Caco-2 (cell line): ENCODE measurements at places on chromosomes 16 and 17.

- peak; percentile 96 for DNase-seq
Measured at GRCh38 chr16:78240459-78241222, 141.2 kb downstream of the WWOX start.

DNA sequence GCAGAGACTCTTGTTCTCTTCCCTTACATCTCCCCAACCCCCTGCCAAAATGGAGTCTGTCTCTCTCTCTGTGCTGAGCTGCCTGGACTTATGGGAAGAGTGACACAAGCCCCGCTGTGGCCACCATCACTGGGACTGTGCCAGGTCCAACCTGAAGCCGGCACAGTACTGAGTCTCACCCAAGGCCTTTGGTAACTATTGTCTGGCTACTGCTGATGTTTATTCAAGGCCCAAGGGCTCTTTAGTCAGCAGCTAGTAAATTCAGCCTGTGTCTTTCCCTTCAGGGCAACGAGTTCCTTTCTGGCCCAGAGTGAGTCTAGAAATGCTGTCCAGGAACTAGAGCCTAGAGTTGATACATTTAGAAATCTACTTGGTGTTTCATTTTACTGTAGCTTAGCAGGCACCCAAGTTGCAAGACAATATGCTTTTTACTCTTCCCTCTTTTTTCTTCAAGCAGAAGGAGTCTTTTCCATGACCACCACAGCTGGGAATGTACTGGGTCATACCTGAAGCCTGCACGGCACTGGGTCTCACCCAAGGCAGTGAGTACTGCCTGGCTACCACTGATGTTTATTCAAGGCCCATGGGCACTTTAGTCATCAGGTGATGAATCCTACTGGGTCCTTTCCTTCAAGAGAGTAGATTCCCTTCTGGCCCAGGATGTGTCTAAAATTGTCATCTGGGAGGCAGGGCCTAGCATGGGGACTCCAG is 17.7 kb downstream of the EFCAB5 start:
- DNase-seq: no peak

GRCh38 chr16:85821390-85822135 is 22.1 kb downstream of the COX4I1 start:
- peak; percentile 89 for DNase-seq

DNA sequence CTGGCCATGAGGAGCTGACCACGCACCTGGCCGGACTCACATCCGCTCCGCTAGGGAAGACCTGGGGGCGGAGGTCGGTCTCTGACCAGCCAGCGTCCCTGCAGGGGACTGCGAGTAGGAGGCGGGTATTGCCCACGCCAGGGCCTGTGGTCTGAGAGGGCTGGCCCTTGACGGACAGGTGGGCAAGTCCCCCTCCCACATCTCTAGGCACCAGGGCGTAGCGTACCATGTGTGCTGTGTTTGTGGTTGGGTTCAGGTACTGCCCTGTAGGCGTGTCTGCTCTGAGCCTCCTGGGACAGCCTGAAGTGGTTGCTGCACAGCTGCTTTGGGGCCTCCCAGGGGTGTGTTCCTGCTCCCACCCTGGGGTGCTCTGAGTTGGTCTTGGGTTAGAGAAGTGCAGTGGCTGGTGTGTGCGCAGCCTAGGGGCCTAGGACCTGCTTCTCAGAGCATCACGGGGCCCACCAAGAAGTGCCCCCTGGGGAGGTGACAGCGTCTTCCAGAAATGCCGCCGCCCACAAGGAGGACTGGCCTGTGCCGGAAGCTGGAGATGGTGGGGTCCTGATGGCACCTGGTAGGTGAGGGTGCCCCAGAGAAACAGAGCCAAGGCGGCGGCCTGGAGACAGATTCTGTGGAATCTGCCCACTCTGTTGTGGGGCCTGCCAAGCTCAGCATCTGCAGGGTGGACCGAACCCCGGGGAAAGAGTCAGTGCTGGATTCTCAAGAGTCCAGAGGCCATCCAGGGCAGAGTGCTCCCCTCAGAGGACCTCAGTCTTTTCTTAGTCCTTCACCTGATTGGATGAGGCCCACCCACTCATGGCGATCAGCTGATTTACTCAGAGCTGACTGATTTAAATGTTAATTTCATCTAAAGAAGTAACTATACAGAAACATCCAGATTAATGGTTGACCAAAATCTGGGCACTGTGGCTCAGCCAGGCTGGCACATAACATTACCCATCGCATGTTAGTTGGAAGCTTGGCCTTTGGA is 48.3 kb downstream of the WDR45B start:
- DNase-seq: no peak

DNA sequence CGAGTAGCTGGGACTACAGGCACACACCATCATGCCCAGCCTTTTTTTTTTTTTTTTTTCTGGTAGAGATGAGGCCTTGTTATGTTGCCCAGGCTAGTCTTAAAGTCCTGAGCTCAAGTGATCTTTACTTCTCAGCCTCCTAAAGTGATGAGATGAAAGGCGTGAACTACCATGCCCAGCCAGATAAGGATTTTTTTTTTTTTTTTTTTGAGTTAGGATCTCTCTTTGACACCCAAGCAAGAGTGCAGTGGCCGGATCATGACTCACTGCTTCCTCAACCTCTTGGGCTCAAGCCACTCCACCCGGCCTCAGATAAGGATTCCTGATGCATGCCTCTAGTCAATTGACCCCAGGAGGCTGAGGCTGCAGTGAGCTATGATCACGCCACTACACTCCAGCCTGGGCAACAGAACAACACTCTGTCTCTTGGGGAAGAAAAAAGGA is 11.2 kb upstream of the PLEKHG4 start:
- peak; percentile 73 for DNase-seq

- DNase-seq: no peak
Measured at GRCh38 chr17:67666710-67667109, 51.0 kb upstream of the NOL11 start.

GRCh38 chr17:74775409-74776043 is 619 bp downstream of the NAT9 start:
- no peak for DNase-seq

GRCh38 chr17:29119265-29119664 is 60.9 kb downstream of the MYO18A start:
- no peak for DNase-seq

DNA sequence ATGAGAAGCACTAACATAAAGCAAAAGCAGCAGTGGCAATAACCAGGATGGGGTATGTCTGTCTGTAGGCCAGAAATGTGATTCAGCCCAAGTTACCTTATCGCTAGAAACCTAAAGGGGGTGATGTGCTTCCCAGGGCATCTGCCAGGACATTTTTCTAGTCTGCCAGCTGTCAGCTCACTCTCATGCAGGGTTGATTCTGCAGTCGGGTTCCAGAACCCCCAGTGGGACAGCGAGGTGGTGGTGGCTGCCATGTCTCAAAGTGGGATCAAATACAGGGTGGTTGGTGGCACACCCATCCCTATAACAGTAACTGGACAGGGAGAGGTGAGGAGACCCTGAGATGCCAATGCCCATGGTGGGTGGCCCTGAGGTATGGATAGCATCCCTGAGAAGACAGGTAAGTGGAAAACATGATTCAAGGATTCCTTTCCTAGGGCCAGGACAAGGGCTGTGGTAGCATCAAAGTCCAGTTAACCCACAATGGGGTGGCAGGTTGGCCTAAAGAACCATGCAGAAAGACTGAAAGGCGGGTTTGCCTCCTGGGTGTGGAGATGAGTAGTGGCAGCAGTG is 84.3 kb downstream of the TNFRSF13B start:
- no peak for DNase-seq

DNA sequence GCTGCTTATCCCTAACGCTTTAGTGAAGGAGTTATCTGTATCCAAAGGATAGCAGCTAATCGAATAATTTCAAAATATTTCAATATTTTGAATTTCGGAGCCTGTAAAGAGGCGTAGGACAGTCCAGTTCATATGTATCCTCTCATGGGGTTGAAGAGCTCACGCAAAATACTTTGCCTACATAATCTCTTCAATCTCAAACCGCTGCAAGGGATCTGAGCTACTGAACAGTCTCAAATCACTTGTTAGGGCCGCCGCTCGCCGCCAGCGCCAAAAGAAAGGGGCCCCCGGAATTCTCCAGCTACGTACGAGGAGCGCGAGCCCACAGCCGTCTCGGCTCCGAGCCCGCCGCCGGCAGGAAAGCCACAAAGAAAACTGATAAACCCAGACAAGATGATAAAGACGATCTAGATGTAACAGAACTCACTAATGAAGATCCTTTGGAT is 601 bp upstream of the RFWD3 start:
- DNase-seq: peak; percentile 70

DNA sequence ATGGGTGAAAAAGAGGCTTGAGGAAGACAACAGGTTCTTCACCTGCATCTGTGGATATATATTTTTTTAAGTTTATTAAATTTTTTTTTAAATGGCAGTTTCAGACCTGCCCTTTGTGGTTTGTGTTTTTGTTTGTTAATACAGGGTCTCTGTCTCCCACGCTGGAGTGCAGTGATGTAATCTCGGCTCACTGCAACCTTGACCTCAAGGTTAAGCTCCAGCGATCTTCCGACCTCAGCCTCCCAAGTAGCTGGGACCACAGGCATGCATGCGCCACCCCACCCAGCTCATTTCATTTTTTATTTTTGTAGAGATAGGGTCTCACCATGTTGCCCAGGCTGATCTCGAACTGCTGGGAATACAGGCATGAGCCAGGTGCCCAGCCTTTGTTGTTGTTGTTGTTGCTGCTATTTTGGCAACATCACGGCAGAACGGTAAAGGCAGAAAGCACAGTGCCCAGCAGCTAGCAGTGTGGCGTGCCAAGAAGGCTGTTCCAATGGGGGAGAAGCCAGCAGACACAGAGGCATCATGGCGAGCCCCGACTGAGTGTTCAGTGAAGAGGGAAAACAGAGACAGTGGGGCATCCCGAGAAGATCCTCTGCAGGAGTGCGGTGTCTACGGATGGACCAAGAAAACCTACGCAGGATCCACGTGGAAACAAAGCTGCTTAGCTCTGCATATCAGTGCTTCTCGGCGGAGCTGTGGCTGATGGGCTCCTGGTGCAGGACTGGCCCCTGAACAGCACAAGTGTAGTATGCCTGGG is 19.6 kb downstream of the TMC6 start:
- DNase-seq: no peak

DNA sequence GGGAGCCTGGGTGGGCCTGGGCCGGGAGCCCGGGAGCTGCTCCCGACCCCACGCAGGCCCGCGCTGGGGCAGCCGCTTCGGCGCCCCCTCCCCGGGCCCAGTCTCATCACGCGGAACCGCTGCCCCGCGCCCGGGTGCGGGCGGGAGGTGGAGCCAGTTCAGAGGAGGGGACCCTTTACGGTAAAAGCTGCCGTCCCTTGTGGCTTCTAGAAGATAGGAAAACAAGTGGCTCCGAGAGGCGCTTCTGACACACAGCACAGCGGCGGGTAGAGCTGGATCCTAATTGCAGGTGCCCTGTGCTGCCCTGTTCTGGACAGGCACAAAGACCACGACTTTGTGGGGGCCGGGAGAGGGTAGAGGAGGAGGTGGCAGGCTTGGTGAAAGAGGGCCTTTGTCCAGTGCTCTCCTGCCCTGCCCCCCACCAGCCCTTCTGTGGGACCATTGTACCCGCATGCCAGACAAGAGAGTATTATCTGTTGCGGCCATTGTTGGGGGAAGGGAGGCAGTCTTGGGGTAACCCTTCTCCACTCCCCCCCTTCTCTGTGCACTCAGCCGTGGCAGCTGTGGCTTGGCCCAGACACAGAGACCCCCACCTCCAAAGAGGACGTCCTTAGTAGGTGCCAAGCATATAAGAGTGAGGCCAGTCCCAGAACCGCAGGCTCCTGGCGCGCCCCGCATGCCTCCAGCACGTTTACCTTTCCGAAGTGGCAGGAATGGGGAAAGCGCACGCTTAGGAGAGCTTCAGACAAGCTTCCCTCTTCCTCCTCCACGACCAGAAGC is 736 bp downstream of the CNP start:
- DNase-seq: no peak

DNA sequence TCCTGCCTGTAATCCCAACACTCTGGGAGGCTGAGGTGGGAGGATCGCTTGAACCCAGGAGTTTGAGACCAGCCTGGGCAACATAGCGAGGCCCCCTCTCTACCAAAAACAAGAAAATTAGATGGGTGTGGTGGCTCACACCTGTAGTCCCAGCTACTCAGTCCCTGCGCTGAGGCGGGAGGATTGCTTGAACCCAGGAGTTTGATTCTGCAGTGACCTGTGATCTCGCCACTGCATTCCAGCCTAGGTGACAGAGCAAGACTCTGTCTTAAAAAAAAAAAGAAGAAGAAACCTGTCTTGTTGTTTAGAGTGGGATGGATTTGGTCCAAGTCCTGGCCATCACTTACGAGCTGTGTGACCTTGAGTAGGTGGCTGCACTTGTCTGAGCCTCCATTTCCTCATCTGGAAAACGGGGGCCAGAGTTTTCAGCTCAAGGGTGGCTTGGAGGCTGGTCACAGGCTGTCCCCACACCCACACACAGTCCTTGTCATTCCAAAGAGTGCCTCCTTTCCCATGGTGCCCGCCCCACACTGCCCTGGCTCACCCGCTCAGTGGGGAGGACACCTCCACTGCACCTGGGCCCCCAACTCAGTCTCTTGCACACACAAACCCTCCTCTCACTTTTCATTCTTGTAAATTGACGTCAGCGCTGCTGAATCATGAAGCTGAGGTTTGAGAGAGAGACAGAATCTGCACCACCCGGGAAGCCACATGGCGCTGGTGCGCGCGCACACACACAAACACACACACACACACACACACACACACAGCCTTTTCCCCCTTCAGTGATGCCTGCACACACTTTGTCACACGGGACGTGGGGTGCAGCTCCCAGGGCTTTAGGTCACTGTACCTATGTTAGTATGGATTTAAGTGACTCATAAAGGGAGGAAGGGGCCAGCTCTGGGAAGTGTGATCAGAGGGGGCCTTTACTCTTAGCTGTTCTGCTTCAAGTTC is 4.2 kb downstream of the SOCS1 start:
- no peak for DNase-seq

DNA sequence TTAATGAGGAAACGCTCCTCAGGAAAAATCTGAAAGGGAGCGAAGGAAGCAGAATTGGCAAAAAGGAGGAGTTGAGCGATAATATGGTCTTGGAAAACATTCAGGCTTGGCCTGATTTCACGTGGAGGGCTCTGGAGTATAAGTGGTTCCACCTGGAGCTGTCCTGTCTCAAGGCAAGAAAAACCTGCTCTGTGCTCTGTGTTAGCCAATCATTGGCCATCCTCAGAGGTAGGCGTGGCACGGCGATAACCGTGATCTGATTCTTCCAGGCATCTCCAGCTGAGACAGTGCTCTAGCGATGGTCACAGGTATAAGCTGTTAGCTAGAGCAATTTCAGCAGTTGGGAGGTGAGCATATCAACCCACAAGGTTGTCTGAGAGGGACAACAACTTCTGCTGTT is 450.5 kb upstream of the MAF start:
- no peak for DNase-seq

DNA sequence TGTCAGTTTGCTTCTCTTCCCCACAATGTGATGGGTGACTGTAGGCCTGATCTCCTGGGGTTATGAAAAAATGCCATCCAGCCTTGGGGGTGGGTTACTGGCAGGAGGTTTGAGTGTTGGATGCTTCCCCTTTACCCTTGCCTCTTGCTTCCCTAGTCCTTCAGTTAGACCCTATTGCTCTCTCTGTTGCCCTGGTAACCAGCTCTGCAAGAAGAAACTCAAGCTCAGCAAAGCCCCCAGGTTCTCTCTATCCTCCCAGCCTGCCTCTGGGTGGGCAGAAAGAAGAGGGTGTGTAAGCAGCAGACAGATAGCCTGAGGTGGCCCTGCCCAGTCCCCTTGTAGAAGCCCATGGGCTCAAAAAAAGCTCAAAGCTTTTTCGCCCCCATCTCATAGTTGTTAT is 2.8 kb upstream of the RAPGEFL1 start:
- DNase-seq: no peak
